Activated T-cell treated with anti-CD3 and anti-CD28 coated beads for 24 hours (primary cell): ENCODE measurements at places on chromosomes 12 and 14.

GRCh38 chr14:77914073-77914721, 114.3 kb downstream of the ADCK1 start:
- no peak for DNase-seq

DNA sequence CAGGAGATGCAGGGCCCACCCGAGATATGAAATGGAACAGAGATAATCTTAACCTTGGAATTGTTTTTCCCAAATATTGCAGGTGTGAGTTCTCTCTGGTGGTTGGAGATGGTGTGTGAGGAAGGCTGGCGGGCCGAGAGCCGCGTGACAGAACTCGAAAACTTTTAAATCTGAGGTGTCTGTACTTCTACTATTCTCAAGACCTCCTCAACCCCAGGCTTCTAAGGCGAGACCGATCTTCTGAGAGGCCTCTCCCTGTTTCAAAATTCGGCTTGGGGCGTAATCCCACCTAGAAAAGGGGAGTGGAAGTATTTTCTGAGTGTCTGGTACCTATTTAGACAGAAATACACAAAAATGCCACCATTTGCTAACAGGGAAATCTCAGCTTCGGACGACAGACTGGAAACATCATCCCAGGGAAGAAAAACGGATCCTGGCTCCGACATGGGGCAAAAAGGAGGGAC, 611 bp downstream of the SARNP start:
- DNase-seq: no peak

- no peak for DNase-seq
Measured at GRCh38 chr14:43671716-43672485, 835.2 kb downstream of the FSCB start.

DNA sequence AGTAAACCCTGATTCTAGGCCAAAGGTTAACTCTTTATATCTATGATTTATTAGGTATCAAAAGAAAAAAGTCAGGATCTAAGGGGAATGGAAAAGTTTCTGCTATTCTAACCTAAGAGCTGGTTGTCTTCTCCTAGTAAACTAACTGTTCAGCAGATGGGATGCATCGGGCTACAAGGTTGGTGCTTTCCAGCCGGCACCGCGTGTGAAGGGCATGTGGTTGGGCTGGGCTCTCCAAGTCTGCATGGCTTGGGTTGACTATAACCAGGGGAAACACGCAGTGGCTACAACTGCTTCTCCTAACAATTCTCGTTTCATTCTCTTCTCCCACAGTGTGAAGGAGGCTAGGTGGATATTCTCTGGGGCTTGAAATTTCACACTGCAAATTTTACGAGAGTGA, 354.5 kb downstream of the APAF1 start:
- no peak for DNase-seq

- no peak for DNase-seq
Measured at GRCh38 chr12:76208129-76208528, 123.6 kb upstream of the NAP1L1 start.

DNA sequence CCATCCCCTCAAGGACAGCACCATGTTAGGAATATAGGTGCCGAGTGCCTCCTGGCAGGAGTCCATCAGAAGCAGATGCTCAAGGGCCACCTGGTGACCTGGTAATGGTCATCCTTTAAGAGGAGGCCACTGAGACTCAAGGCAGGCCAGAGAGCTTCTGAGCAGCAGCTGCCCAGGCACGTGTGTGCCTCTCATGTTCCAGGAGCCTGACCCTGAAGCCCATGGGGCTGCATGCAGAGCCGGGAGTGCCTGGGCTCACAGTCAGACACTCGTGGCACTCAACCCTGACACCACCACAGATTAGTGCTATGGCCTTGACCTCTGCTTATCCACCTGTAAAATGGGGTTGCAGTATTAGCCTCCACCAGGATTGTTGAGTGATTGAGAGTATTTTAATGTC, 45.6 kb downstream of the C14orf132 start:
- DNase-seq: no peak

DNA sequence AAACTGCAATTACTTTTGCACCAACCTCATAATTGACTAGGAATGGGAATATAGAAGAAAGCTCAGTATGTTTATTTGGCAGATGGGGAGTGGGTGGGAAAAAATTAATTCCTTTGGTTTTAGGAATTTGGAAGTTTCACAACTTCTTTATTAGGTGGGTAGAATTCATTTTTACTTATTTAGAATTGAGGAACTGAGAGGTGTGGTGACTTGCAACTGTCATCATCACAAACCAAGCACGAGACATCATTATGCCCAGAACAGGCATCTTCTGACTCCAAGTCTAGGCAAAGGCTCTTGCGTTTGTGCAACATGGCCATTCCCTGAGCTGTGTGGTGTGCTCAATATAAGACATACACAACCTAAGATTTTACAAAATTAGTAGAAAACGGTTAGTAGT, 380.0 kb downstream of the ATP23 start:
- DNase-seq: no peak

DNA sequence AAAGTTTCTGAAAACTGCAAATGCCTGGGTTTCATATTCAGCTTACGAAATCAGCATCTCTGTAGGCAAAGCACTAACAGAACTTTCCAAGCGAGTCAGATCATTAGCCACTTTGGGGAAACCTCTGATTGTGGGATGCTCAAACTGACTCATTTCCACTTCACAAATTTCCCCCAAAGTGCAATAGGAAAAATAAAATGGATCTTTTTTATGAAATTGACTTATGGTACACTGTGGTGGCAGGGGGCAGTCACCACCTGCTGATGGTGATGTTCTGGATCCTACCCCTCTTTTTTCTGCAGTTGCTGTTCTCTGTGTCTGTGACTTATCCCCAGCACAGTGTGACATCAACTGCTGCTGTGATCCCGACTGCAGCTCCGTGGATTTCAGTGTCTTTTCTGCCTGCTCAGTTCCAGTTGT, 5.6 kb downstream of the TCTN1 start:
- DNase-seq: peak; percentile 28

- no peak for DNase-seq
Measured at GRCh38 chr12:160858-161257, 53.1 kb downstream of the SLC6A12 start.

GRCh38 chr12:89179983-89180382, 172.3 kb downstream of the DUSP6 start:
- DNase-seq: no peak

DNA sequence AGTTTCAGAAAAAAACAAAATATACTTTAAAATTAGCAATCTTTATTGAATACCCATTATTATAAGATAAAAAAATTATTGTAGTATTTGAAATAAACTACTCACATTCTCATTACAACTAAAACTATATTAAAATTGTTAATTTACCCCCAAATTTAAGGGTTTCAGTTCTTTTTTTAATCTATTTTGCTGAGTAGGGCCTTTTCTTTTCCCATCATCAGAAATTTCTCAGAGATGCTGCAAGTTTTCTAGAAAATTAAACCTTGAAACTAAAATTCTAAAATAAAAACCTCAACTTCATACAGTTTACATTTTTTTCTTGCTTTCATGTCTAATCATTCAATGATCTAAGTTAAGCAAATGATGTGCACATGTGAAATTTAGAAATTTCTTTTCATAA, 10.1 kb downstream of the ARMH4 start:
- DNase-seq: no peak

GRCh38 chr12:5620896-5621295, 189.0 kb downstream of the NTF3 start:
- no peak for DNase-seq

DNA sequence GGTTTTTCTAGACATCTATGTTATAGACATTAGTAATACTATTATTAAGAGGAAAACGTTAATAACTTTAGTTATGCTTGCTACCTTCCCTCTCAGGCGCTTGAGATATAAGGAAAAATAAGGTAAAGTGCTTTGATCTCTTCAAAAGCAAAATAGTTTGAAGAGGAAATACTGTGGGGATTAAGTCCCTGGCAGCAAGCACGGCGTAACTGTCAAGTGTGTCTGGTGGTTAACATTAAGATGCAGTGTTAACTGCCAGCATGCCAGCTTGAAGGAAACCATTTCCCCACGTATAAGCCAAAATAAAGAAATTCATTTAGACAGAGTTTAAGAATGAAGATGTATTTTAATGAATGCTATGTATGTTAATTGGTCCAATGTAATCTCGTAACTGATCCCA, 31.8 kb downstream of the PELI2 start:
- no peak for DNase-seq

GRCh38 chr12:9648701-9649531, 20.6 kb upstream of the CLEC2D start:
- no peak for DNase-seq

GRCh38 chr12:21828136-21828775, 53.8 kb upstream of the KCNJ8 start:
- DNase-seq: no peak

DNA sequence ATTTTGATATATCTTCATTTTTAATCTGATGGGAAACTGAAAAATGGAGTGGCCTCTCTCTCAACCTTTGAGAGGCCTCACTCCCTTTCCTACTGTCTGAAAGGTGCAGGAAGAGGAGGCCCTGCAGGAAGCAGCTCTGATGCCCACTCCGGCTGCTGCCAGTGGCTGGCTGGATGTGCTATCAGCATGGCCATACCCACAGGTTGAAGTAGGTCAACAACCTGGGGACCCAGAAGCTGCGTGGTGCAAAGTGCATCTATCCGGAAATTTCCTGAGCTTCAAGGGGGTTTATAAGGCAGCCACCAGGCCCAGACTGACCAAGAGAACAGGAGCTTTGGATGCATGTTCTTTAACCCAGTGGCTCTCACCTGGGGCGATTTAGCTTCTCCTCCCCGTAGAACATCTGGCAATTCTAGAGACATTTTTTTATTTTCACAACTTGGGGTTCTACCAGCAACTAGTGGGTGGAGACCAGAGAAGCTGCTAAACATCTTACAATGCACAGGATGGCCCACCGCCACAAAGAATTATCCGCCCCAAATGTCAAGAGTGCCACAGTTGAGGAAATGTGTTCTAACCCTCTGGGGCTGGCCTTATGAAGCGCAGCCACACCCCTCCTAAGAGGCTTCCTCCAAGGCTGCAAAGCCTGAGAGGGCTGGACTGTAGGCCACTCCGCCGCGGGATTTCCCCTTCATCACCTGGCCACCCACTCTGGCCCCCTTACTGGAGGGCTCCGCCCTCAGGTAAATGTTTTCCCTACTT, 8.2 kb upstream of the BATF start:
- no peak for DNase-seq

- DNase-seq: no peak
Measured at GRCh38 chr12:32542428-32543229, 136.5 kb upstream of the DNM1L start.

DNA sequence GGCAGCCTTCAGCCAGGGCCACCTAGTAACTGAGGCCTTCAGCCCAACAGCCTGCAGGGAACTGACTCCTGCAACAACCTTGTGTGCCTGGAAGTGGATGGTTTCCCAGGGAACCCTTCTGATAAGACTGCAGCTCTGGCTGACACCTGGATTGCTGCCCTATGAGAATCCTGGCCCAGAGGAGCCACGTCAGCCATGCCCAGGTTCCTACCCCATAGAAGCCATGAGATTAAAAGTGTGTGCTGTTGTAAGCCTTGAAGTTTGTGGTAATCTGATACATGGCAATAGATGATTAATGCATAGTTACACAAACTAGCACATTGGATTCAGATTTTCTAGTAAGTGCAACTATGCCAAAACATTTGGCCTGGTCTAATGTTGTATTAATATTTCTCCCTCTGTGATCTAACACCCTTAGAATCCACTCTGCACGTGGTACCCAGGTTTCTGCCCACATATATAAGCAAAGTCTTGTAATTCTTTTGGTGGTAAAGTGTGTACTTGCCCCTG, 64.8 kb upstream of the BEGAIN start:
- no peak for DNase-seq
